ENCODE measurements at places on chromosomes 6 and 20.

DNA sequence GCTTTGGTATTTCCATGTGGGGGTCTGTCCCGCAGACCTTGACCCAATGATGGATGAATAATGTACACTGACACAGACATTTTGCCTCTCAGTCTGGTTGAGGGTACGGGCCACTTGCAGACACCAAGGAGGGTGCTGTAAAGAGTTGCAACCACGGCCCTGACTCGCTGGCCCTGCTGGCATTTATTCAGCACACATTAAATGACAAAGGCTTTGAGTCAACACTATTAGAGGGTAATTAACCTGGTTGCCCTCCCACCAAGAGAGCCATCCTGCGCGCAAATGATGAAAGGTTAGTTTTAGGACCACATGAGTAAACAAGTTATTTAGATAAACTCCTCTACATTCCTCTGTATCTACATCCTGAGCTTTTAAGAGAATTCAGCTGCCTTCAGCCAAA lies 308.9 kb upstream of the MMS22L start:
- no peak overlapping the region for H3K27ac ChIP-seq
- H3K4me3 ChIP-seq: no peak overlapping the region
- DNase-seq: no peak
- H3K27me3 ChIP-seq: no peaks in the 10 kb centered on the region
- no peaks in the 10 kb centered on the region for H3K36me3 ChIP-seq

GRCh38 chr6:111971181-111971841 lies 82.6 kb upstream of the CCN6 start:
- no peak for DNase-seq
- peaks cover 3% of the 10 kb centered on the region for H3K27me3 ChIP-seq
- no peak overlapping the region for H3K27ac ChIP-seq
- peaks cover 5% of the 10 kb centered on the region for H3K36me3 ChIP-seq

DNA sequence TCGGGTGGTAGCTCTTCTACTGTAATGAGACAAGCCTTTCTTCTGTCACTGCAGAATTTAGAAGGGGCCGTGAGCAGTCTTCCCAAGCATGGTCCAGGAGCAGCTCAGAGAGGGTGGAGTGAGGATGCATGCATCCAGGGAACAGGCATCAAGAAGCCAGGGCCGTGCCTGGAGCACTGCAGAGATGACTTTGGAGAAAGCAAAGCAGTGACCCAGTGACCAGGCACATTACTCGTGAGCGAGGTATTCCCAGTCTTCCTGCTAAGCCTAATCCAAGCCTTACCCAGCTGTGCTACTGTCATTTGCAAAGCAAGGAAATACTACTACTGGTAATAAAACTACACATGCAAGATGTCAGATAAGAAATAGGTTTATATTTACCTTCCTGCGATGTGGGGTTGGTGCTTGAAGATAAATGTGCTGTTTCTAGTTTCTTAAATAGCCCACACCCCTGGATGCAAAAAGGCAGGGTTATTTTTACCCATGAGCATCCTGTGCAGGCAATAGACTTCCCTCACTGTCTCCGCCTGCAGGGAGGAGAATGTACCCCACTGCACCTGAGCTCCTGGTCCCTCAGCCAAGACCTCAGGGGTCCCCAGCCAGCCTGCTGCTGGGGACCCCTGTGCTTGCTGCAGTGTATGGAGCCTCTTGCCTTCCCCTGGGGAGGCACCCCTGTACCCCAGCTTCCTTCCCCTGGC lies 62.9 kb downstream of the SSR1 start:
- peaks cover 14% of the 10 kb centered on the region for H3K36me3 ChIP-seq
- H3K27me3 ChIP-seq: no peaks in the 10 kb centered on the region
- H3K27ac ChIP-seq: no peak overlapping the region
- no peaks in the 10 kb centered on the region for H3K4me1 ChIP-seq
- DNase-seq: no peak

GRCh38 chr6:56862415-56863175 lies 92.3 kb upstream of the BEND6 start:
- no peak overlapping the region for H3K27ac ChIP-seq
- no peak overlapping the region for H3K4me3 ChIP-seq
- H3K27me3 ChIP-seq: peaks cover 10% of the 10 kb centered on the region
- no peaks in the 10 kb centered on the region for H3K36me3 ChIP-seq
- DNase-seq: no peak

- H3K4me3 ChIP-seq: peak overlapping the region; percentile 75
- no peaks in the 10 kb centered on the region for H3K27me3 ChIP-seq
- H3K36me3 ChIP-seq: peaks cover 24% of the 10 kb centered on the region
- H3K4me1 ChIP-seq: peaks cover 61% of the 10 kb centered on the region
Measured at GRCh38 chr6:161228921-161229591, 44.8 kb downstream of the AGPAT4 start.

DNA sequence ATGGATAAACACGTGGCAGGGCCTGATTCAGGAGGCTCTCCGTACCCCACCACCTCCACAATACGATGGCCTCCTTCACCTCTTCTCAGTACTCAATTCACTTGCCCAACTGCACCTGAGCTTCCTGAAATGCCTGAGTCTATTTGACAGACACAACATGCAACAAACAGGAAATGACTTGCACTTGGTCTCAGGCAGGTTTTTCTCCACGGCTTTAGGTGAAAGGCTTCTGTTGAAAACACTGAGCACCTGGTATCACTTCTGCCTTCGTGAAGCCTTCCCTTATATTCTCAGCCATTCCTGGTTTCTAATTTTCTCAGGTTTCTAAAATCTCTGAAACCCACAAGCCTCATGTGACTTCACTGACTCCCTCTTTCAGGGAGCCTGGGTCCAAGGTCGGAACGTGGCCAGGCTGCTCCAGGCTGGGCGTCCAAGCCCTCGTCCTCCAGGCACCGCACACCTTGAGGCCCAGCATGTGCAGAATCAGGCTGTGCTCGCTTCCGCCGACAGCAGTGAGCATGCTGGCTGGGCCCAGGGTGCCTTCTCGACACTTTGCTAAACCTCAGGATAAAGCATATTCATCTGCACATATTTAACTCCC lies 34.7 kb downstream of the TAF4 start:
- H3K27me3 ChIP-seq: no peaks in the 10 kb centered on the region
- peak; percentile 25 for DNase-seq
- H3K36me3 ChIP-seq: no peaks in the 10 kb centered on the region
- H3K27ac ChIP-seq: peak overlapping the region; percentile 78

DNA sequence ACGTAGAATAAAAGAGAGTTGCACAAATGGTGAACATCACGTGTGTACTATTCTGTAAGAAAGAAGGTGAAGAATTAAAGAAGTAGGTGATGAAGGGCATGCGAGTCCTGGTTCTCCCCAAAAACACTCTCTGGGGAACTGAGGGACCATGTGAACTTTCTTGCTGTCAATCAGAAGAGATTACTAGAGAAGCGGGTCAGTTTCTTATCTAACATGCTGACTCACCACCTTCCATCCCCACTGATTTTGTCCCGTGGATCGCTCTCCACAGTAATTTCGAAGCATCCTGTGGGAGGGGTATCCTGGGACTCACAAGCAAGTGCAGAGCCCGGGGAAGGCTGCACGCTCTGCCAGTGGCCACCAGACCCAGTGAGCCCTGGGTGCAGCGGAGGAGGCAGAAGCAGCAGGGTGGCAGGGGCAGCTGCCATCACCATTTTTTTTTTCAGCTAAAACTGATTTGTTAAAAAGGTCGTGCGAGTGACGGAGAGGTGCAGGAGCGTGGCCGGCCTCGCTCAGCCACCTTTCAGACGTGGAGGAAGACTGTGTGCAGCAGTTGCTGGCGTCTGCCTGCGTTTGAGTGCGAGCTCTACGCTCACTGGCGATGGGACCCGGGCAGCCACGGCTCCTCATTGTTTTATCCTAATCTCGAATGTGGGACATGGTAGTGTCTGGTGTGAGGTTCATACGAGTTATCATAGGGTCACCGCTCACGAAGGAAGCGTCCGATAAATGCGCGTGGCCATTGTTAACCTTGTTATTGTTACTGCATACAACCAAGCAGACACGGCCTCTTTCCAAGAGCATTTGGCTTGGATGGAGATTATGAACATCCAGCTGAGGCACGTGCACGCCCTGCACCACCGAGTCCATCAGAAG lies 28.0 kb upstream of the SLCO4A1 start:
- no peak for DNase-seq
- H3K4me1 ChIP-seq: peaks cover 29% of the 10 kb centered on the region
- H3K27ac ChIP-seq: no peak overlapping the region
- peaks cover 2% of the 10 kb centered on the region for H3K36me3 ChIP-seq
- no peak overlapping the region for H3K4me3 ChIP-seq

DNA sequence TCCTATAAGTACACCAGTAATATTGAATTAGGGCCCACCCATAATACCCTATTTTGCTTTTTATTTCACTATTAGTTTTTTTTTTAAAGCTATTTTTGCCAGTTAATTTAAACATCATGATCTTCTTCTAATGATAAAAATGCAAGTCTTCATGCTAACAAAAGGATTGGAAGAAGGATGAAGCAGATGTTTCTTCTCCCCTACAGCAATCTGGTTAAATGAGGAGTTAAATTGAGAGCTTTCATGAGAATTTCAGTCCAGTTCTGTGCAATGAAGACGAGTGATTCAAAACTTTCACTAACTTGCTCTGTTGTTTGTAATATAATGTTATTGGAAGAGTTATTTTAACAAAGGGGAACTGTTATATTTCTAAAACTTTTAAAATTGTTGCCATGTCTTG lies 3.4 kb downstream of the HMGN4 start:
- no peak overlapping the region for H3K27ac ChIP-seq
- peaks cover 31% of the 10 kb centered on the region for H3K36me3 ChIP-seq
- H3K27me3 ChIP-seq: peaks cover 3% of the 10 kb centered on the region
- H3K4me3 ChIP-seq: no peak overlapping the region
- no peak for DNase-seq
- H3K4me1 ChIP-seq: peaks cover 63% of the 10 kb centered on the region

- H3K4me1 ChIP-seq: no peaks in the 10 kb centered on the region
- no peaks in the 10 kb centered on the region for H3K36me3 ChIP-seq
- no peak overlapping the region for H3K4me3 ChIP-seq
- no peaks in the 10 kb centered on the region for H3K27me3 ChIP-seq
- no peak overlapping the region for H3K27ac ChIP-seq
Measured at GRCh38 chr6:75102301-75102700, 103.6 kb downstream of the COL12A1 start.

GRCh38 chr6:43255408-43256054 lies 12.2 kb downstream of the TTBK1 start:
- no peak overlapping the region for H3K4me3 ChIP-seq
- no peaks in the 10 kb centered on the region for H3K36me3 ChIP-seq
- peak overlapping the region; percentile 38 for H3K27ac ChIP-seq
- peaks cover 47% of the 10 kb centered on the region for H3K4me1 ChIP-seq

- no peaks in the 10 kb centered on the region for H3K36me3 ChIP-seq
- H3K27me3 ChIP-seq: peaks cover 2% of the 10 kb centered on the region
Measured at GRCh38 chr6:119979862-119980261, 630.3 kb upstream of the MAN1A1 start.

DNA sequence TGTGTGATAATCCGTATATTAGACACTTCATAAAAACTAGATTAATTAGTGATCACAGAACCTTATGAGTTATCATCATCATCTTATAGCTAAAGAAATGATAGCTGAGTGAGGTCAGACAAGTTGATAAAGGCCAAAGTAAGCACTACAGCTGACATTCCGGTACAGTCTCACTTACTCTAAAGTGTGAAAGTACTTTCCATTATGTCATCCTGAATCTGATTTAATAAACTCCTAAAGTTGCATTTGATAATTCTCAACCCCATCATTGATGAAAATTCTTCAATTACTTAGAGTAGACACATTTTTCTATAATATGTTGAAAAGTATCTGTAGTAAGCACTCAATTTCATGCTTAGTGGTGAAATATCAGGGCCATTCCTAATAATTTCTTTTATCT lies 385.2 kb upstream of the CHD6 start:
- H3K4me1 ChIP-seq: no peaks in the 10 kb centered on the region
- H3K27me3 ChIP-seq: peaks cover 2% of the 10 kb centered on the region
- H3K4me3 ChIP-seq: no peak overlapping the region
- no peaks in the 10 kb centered on the region for H3K36me3 ChIP-seq

DNA sequence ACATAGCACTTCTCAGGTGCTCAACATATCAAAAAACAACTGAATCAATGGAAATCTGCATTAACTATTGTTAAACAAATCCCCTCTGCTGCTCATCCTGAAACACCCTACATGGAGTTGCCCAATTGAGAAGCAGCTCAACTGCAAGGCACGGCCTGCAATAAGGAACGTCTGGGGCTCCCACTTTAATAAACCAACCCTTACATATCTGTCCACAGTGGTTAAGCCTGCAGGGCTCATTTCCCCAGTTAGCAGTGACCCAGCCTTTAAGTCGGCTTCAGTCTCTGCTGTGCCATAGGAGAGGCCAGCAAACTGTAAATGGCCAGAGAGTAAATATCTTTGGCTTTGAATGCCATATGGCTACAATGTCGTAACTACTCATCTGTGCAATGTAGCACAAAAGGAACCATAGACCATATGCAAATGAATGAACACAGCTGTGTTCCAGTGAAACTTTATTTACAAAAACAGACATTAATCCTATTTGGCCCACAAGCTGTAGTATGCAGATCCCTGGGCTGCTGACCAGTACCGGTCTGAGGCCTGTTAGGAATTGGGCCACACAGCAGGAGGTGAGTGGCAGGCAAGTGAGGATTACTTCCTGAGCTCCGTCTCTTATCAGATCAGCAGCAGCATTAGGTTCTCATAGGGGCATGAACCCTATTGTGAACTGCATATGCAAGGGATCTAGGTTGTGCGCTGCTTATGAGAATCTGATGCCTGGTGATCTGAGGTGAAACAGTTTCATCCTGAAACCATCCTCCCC lies 522.7 kb upstream of the CDH4 start:
- no peak for DNase-seq
- no peak overlapping the region for H3K4me3 ChIP-seq
- H3K27me3 ChIP-seq: no peaks in the 10 kb centered on the region
- H3K27ac ChIP-seq: no peak overlapping the region

DNA sequence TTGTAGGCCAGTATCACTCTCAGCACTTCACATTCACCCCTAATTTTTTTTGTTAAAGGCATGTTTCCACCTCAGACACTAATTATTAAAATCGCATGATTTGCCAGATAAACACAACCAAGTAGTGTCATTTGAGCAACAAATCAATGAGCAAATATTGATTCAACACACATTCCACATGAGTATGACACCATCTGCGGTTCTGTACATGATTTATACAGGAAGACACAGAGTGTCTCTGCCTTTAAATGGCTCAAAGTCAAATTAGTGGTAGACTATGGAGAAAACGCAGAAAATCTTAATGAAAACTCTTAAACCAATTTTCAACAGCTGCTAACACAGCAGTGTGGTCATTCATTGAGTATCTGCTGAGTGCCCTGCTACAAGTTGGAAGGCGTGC lies 300.2 kb downstream of the SOX4 start:
- H3K36me3 ChIP-seq: no peaks in the 10 kb centered on the region
- H3K27me3 ChIP-seq: no peaks in the 10 kb centered on the region
- DNase-seq: no peak
- H3K4me1 ChIP-seq: no peaks in the 10 kb centered on the region
- no peak overlapping the region for H3K27ac ChIP-seq
